ENCODE measurements at places on chromosomes 12 and 14.

GRCh38 chr12:45732936-45733335, 3.4 kb downstream of the ARID2 start:
- DNase-seq: no peak

DNA sequence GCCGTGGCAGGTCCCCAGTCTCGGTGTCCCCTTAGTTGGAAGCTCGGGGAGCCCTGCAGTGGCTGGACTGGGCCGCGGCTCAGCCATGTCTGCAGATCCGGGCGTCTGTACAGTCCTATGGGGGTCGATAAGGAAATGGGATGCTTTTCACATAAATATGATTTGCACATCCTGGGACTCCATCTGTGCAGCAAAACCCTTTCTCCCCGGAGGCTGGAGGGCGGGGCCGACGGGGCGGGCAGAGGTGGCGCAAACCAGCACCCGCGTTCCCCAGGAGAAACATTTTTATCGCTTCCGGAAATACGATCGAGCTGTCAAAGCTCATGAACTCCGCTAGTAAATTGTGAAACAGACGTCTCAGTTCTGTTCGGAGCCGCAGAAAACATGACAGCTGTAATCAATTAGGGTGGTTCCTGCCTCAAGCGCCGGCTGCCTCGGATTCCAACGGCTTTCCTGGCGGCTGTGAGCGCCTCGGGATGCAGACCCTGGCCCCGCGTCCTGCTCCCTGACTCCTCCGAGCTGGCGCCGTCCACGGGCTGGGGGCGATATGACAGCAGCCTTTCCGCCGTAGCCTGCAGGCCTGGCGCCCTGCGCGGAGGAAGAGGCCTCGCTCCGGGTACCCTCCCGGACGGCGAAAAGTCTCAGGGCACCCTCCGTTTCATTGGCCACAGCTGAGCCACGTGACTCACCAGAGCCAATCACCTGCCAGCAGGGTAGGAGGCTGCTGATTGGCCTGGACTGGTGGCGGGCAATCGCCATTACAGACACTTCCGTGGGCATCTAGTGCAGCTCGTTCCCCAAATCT, 23.0 kb downstream of the DIO3 start:
- DNase-seq: no peak

- no peak for DNase-seq
Observed at GRCh38 chr14:100062590-100062989, 2.6 kb upstream of the EVL start.

- no peak for DNase-seq
Observed at GRCh38 chr12:22626406-22626805, 1.4 kb downstream of the ETNK1 start.

Data from stimulated activated CD8-positive, alpha-beta memory T cell treated with anti-CD3 and anti-CD28 coated beads, Interleukin-2, amount 100 ng/mL, for 1 hour (primary cell).